ENCODE measurements at places on chromosomes 16 and 17.

DNA sequence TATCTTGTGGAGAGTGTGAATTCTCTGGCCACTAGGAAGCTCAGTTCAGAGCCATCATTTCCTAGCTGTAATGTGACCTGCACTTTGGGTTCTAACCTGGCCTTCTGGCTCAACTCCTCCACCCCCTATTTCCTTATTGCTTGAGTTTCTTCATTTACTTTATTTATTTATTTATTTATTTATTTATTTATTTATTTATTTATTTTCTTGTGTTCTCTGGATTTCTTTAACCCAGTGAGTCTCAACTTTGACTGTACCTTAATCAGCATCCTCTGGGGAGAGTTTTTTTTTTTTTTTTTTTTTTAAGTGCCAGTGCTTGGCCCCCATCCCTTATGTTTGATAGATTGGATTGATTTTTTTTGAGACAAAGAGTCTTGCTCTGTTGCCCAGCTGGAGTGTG lies 18.1 kb downstream of the EPN2 start:
- no peak for DNase-seq

- no peak for DNase-seq
Observed at GRCh38 chr17:58970609-58971450, 135.8 kb downstream of the TRIM37 start.

- DNase-seq: no peak
Observed at GRCh38 chr16:86630471-86630870, 52.1 kb downstream of the FOXL1 start.

- no peak for DNase-seq
Observed at GRCh38 chr17:70767102-70767701, 597.9 kb downstream of the KCNJ2 start.

- DNase-seq: no peak
Observed at GRCh38 chr17:70217571-70217970, 48.2 kb downstream of the KCNJ2 start.

GRCh38 chr17:801660-802059 lies 19.5 kb downstream of the MRM3 start:
- no peak for DNase-seq

- DNase-seq: no peak
Observed at GRCh38 chr16:49520492-49521038, 147.0 kb downstream of the C16orf78 start.

DNA sequence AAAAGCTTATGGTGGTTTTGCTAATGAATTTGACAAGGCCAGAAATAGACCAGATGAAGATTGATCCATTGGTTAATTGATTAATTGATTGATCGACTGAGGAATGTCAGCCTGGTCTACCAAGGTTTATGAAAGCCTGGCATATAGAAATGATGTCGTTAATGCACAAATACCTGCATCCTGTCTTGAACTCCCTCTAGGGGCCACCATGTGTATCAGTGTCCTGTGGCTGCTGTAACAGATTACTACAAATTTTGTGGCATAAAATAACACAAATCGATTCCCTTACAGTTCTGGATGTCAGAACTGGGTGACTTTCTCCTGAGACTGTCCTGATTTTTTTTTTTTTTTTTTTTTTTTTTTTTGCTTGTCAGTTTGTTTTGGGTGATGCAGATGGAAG lies 553.2 kb downstream of the MAF start:
- no peak for DNase-seq

- DNase-seq: no peak
Observed at GRCh38 chr17:44309472-44309871, 1.1 kb downstream of the RUNDC3A start.

DNA sequence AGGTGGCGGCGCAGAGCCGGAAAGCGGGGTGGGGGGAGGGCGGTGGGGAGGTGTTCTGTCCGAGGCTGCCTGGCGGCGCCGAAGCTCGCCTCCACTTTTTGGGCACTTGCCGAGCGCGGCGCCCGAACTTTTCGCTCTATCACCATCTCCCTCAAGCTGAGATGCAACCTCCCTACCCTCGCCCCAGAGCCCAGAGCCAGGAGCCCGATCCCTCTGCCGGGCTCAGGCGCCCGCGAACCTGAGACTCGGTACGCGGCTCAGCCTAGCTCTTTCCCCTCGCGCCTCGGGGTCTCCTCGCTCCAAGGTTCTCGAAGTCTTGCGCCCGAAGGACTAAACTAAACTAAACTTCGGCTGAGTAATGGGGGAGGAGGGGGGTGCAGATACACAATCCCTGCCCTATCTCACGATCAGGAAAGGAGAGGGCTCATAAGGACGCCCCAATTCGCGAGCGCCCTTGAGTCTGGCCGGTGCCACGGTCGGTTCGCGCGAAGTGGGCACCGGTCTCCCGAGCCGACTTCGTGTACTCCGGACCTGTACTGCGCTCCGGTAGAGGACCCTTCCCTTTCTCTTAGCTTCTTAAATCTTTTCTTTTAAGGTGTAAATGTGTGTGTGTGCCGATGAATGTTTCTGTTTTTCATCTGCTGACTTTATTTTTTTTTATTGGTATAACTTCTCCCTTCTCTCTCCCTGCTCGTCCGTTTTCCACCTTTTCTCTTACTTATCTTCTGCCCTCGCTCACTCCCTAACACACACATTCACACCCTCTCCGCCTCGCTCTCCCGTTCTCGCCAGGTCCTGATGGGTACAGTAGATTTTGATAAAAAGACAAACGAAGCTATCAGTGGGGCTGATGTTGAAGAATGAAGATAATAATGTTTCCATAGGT lies 1.9 kb upstream of the SALL1 start:
- no peak for DNase-seq

GRCh38 chr17:82678265-82678891 lies 20.1 kb downstream of the RAB40B start:
- no peak for DNase-seq

GRCh38 chr16:17469741-17470181 lies 999 bp downstream of the XYLT1 start:
- DNase-seq: no peak

- no peak for DNase-seq
Observed at GRCh38 chr16:89155184-89155679, 16.3 kb upstream of the CDH15 start.
